CD4-positive, alpha-beta memory T cell (primary cell): ENCODE measurements at places on chromosomes 1 and 21. TPM values are rescaled to one million over a fixed set of nuclear protein-coding genes. Genes with fewer than 3 reads are reported as not detected.

- no peaks in the 10 kb centered on the region for H3K27me3 ChIP-seq
- H3K4me1 ChIP-seq, result no peaks in the 10 kb centered on the region
- H3K36me3 ChIP-seq, result no peaks in the 10 kb centered on the region
- no peak for DNase-seq
- H3K27ac ChIP-seq, result no peak overlapping the region
Observed at GRCh38 chr1:162944974-162945674, 84.1 kb upstream of the CCDC190 start.

The MRAP gene
- not detected for polyA plus RNA-seq

GRCh38 chr1:52551507-52552235 is 1.2 kb downstream of the TUT4 start:
- no peaks in the 10 kb centered on the region for H3K27me3 ChIP-seq
- H3K36me3 ChIP-seq, result no peaks in the 10 kb centered on the region
- peaks cover 41% of the 10 kb centered on the region for H3K4me1 ChIP-seq
- H3K4me3 ChIP-seq, result peak overlapping the region; percentile 68

The BCAN gene
- polyA plus RNA-seq, result not detected

The FCMR gene
- polyA plus RNA-seq, result 493 TPM

The MYBPHL gene
- polyA plus RNA-seq, result not detected

DNA sequence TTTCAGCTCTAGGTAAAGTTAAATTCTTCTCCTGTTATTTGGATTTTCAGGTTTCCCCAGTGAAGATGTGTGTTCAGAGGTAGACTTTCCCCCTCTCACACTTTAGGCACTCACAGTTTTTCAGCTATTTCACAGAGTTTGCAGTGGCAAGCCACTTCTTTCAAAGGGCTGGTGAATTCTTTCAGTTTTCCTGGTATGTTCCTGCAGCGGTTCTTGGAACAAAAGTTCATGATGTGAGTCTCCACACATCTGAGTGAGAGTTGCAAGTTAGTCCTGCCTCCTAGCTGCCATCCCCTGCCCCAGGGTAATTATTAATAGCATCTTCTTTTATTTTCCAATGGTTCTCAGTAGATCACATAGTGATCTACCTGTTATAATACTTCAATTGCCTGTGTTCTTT is 27.3 kb upstream of the CD84 start:
- H3K4me1 ChIP-seq, result peaks cover 56% of the 10 kb centered on the region
- H3K4me3 ChIP-seq, result no peak overlapping the region
- DNase-seq, result no peak
- no peaks in the 10 kb centered on the region for H3K27me3 ChIP-seq

- no peak for DNase-seq
- peaks cover 35% of the 10 kb centered on the region for H3K4me1 ChIP-seq
- H3K27ac ChIP-seq, result no peak overlapping the region
- no peaks in the 10 kb centered on the region for H3K27me3 ChIP-seq
- peaks cover 16% of the 10 kb centered on the region for H3K36me3 ChIP-seq
Observed at GRCh38 chr1:12339811-12340543, 110.1 kb downstream of the VPS13D start.

- no peak overlapping the region for H3K4me3 ChIP-seq
- no peak for DNase-seq
- H3K4me1 ChIP-seq, result no peaks in the 10 kb centered on the region
- no peaks in the 10 kb centered on the region for H3K27me3 ChIP-seq
- no peak overlapping the region for H3K27ac ChIP-seq
Observed at GRCh38 chr1:218527737-218528136, 182.6 kb downstream of the TGFB2 start.

The DHRS3 gene
- 40.5 TPM for polyA plus RNA-seq

DNA sequence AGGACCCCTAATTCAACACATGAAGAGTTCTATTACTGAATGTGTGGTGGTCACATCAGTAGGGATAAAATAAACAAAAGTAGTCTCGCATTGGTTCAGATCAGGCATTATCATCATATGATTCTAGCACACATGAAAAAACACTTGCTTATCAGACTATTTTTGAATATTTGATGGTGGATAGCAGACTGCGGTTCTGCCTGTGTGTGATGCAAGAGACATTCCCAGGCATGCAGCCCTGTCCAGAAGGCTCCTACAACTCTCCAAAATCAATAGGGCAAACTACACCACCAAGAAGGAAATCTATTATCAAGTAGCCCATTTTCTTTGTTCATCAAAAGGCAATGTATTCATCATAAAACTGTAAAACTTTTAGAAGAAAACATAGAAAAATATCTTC is 304.7 kb downstream of the DUSP10 start:
- H3K4me1 ChIP-seq, result peaks cover 16% of the 10 kb centered on the region
- no peaks in the 10 kb centered on the region for H3K27me3 ChIP-seq
- no peak for DNase-seq
- H3K36me3 ChIP-seq, result no peaks in the 10 kb centered on the region
- H3K4me3 ChIP-seq, result no peak overlapping the region

The MARK1 gene
- polyA plus RNA-seq, result not detected

The COL9A2 gene
- not detected for polyA plus RNA-seq

The SHE gene
- not detected for polyA plus RNA-seq

- no peak overlapping the region for H3K4me3 ChIP-seq
- H3K27ac ChIP-seq, result no peak overlapping the region
- H3K36me3 ChIP-seq, result no peaks in the 10 kb centered on the region
Observed at GRCh38 chr1:211420845-211421454, 71.0 kb downstream of the RD3 start.

DNA sequence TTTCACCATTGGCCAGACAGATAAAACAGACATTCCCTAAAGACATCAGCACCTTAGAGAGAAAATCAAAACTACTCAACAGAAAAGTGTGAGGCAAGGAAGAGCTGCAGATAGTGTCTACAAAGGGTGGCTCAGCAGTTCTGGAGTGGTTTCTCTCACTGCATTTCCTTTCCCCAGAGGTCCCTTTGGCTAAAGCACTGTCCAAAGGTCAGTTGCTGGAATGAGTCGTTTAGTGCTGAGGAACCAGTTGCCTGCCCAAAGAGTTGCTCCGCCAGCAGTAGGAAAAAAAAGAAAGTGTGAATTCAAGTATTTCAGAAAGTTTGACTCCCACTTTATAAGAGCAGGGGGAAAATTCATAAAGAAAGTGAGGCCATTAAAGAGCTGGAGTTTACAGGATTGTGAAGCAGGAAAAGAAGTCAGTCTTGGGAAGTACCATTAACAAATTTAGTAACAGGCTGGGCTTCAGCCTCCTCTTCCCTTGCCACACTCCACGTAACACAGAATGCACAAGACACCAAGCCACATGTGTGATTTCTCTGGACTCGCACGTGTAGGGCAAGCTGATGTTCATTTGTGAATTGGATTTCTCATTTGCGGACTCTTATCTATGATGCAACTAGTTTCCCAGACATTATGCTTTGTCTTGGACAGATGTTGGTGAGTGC is 122.2 kb downstream of the RUNX1 start:
- no peak for DNase-seq
- peaks cover 66% of the 10 kb centered on the region for H3K4me1 ChIP-seq
- H3K36me3 ChIP-seq, result no peaks in the 10 kb centered on the region
- H3K4me3 ChIP-seq, result no peak overlapping the region
- H3K27ac ChIP-seq, result no peak overlapping the region

GRCh38 chr1:147579532-147579931 is 38.2 kb downstream of the BCL9 start:
- H3K27me3 ChIP-seq, result peaks cover 11% of the 10 kb centered on the region
- H3K4me3 ChIP-seq, result no peak overlapping the region
- peaks cover 23% of the 10 kb centered on the region for H3K4me1 ChIP-seq

The PTPRF gene
- not detected for polyA plus RNA-seq

DNA sequence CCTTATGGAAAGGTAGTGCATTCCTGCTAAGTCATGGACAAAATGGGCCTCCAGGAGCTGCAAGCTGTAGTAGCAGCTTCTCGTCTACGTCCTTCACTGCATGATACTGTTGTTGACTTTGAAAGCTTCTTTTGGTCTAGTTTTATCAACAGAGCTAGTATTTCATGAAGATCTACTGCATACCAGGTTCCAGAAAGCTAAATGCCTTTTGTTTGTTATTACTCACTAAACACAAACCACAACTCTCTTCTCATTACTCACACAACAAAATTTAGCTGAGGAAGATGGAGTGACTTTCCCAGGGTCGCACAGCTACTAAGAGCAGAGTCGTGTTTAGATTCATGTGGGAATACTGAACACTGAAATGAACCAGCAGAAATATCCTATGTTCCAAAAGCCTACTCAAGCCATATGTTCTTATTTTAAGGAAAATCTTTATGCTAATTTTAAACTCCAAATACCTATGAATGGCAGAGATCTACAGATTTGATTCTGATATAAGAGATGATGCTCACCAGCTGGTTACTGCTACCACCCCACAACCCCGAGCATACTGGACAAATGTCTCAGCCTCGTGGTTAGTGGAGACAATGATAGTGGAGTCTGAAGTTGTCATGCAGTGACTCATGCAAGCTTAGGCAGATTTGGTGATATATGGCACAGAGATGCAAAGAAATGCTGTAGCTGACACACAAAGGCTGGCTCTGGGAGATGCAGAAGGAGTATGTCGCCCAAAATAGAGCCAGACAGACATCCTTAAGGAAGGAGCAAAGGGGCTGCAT is 20.6 kb downstream of the PGBD2 start:
- H3K36me3 ChIP-seq, result no peaks in the 10 kb centered on the region
- H3K4me1 ChIP-seq, result peaks cover 13% of the 10 kb centered on the region
- H3K27me3 ChIP-seq, result no peaks in the 10 kb centered on the region
- H3K27ac ChIP-seq, result no peak overlapping the region
- no peak overlapping the region for H3K4me3 ChIP-seq
- no peak for DNase-seq

- no peaks in the 10 kb centered on the region for H3K36me3 ChIP-seq
- peaks cover 99% of the 10 kb centered on the region for H3K4me1 ChIP-seq
- H3K27me3 ChIP-seq, result no peaks in the 10 kb centered on the region
Observed at GRCh38 chr1:64956733-64957441, 9.5 kb downstream of the JAK1 start.

The ZZZ3 gene
- polyA plus RNA-seq, result 22.9 TPM

GRCh38 chr1:38223391-38223790 is 176.8 kb upstream of the POU3F1 start:
- no peak for DNase-seq
- no peaks in the 10 kb centered on the region for H3K27me3 ChIP-seq
- H3K36me3 ChIP-seq, result no peaks in the 10 kb centered on the region
- H3K4me1 ChIP-seq, result no peaks in the 10 kb centered on the region
- H3K4me3 ChIP-seq, result no peak overlapping the region

DNA sequence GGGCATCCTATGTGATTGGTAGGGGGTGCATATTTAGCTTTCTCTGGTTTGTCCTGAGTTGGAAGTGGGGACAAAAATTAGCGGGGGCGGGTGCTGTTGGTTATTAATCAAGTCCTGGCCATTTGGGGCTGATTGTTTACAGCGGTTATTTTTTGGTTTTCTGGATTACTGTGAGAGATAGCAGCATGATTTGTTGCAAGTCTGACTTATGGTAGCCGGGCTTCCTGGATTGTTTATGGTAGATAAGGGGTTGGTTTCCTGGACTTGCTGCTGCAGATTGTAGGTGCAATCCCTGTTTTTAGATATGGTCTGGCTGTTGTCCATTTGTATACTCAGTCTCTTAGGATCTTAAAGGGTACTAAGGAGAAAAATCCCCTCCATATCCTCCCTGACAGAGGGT is 12.1 kb upstream of the PROK1 start:
- H3K27ac ChIP-seq, result no peak overlapping the region
- no peaks in the 10 kb centered on the region for H3K27me3 ChIP-seq
- H3K4me1 ChIP-seq, result no peaks in the 10 kb centered on the region
- no peak overlapping the region for H3K4me3 ChIP-seq
- no peaks in the 10 kb centered on the region for H3K36me3 ChIP-seq

DNA sequence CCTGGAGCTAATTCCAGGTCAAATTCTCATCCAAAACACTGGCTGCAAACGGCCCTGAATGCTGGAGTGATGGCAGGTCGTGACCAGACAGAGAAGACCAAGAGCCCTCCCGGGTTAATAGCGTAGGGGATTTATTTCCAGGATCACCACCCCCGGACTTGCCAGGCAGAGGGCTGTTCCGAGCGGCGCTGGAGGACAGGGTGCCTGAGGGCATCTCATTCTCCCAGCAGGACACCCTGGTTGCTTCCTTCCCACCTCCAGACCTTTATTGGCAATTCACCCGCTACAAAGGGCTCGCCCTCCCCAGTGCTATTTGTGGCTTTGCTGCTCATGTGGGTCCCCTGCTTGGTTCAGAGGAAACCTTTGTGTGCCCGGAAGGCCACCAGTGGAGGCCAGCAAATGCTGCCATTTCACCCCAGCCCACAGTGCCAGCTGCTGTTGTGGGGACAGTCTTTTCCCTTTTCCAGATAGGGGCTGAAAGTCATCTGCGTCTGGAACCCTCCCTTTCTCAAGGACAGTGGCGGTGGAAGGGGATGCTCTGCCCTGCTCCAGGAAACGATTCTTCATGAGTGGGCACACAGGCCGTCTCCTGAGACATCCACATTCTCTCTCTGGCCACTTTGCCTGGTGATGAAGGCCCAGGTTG is 19.0 kb upstream of the C1orf174 start:
- no peaks in the 10 kb centered on the region for H3K4me1 ChIP-seq
- no peaks in the 10 kb centered on the region for H3K36me3 ChIP-seq

The SLAMF7 gene
- polyA plus RNA-seq, result 2.8 TPM

DNA sequence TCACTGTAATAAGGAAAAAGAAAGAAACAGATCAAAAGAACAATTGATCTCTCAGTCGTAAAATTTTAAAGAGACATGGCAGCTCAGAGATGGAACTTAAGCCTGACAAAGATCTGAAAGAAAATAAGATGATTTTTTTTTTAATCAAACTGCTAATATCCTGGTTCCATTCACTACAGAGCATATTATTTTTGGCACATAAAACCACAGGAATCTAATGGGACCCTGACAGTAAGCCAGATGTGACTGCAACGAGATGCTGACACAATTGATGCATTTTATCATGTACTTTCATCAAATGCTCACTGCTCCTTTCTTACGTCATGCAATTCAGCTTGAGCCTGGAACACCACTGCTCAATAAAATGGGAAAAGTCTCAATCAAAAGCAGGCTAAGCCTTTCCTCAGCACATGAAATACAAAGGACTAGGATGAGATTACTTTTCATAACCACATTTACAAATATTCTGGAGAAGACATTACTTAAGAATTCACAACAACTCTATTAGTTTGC is 16.6 kb downstream of the GPATCH2 start:
- no peak overlapping the region for H3K4me3 ChIP-seq
- no peaks in the 10 kb centered on the region for H3K4me1 ChIP-seq
- peaks cover 9% of the 10 kb centered on the region for H3K36me3 ChIP-seq
- H3K27ac ChIP-seq, result no peak overlapping the region

- no peaks in the 10 kb centered on the region for H3K27me3 ChIP-seq
- no peak overlapping the region for H3K27ac ChIP-seq
- no peak for DNase-seq
Observed at GRCh38 chr1:184437291-184437690, 50.5 kb downstream of the C1orf21 start.

GRCh38 chr1:10975567-10976326 is 36.7 kb upstream of the TARDBP start:
- no peak overlapping the region for H3K4me3 ChIP-seq
- H3K4me1 ChIP-seq, result no peaks in the 10 kb centered on the region
- DNase-seq, result no peak
- no peaks in the 10 kb centered on the region for H3K36me3 ChIP-seq
- no peak overlapping the region for H3K27ac ChIP-seq

- DNase-seq, result no peak
- no peaks in the 10 kb centered on the region for H3K36me3 ChIP-seq
- H3K4me1 ChIP-seq, result no peaks in the 10 kb centered on the region
Observed at GRCh38 chr1:162187687-162188276, 118.3 kb downstream of the NOS1AP start.
